Epithelial cell of prostate (primary cell): ENCODE measurements at places on chromosomes 2 and 18.

DNA sequence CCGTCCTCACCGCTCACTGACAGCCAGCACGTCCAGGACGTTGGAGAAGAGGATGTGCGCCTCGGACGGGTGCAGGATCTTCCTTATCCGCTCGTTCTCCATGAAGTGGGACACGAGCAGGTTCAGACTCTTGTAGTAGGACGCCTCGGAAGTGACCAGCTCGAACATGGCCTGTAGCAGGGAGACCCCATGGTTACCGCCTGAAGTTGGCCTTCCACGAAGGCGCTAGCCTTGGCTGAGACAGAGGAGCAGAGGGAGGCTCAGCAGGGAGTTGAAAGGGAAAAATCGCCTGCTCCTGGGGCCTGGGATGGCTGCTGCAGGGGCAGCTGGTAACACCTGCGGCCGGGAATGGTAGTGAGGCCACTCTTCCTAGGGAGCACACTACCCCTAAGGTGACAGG, 24.7 kb downstream of the SNORC start:
- no peak for DNase-seq

DNA sequence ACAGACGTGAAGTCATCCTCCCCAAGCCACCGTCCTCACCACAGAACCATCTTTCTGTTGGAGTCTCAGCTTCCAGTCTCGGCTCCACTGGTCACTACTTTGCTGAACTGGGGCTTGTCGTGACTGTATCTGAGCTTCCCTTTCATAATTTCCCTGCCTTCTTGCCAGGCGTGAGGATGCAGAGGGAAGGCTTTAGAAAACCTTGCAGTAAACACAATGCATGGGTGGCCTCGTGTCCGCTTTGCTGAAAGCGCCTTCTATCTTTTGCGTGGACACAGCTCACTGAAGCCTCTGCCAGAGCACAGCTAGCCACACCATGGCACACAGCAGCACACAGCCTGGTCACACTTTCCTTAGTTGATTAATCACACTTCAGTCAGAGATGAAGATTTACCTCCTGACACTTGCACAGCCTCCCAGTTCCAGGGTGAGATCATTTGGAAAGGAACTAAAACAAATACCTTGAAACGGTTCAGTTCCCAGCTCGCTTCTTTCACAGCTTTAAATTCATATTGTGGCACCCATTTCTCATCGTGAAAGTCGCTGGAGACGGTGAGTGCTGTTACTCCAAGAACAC, 2.8 kb upstream of the GPR45 start:
- no peak for DNase-seq

DNA sequence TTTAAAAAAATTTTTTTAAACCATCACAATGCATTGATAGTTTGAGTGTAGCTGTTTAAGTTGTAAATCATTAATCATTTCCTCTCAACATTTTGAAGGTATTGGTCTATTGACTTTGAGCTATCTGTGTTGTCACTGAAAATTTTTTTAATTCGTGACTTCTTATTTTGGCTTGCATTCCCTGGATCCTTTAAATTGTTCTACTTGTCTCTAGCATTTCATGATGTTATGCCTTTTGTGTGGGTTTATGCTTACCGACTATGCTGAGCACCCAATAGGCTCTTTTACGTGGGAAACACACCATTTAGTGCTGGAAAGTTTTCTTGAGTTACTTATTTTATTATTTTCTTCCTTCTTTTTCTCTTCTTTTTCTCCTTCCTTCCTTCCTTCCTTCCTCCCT, 31.2 kb upstream of the NXPH2 start:
- no peak for DNase-seq

DNA sequence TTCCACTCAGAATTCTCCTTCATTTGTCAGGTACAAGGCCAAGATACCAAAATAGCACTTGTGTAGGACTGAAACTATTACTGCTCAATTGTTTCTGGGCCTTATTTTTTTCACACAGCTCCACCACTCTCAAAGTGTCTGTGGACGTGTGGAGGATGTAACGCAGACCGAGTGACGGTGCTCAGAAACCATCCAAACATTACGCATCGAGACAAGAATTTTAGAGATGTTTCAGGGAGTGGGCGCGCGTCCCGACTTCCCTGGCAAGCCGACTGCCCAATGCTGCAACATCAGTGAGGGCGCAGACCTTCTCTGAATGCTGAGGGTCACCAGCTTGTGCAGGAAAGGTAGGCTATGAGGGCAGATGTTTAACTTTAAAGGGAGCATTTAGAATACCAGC, 108.4 kb downstream of the GATA6 start:
- no peak for DNase-seq

GRCh38 chr2:120269816-120270215, 17.2 kb downstream of the RALB start:
- no peak for DNase-seq

- no peak for DNase-seq
Measured at GRCh38 chr2:140627136-140627535, 1503.7 kb downstream of the LRP1B start.

GRCh38 chr18:63224630-63225029, 94.9 kb downstream of the BCL2 start:
- DNase-seq: no peak

DNA sequence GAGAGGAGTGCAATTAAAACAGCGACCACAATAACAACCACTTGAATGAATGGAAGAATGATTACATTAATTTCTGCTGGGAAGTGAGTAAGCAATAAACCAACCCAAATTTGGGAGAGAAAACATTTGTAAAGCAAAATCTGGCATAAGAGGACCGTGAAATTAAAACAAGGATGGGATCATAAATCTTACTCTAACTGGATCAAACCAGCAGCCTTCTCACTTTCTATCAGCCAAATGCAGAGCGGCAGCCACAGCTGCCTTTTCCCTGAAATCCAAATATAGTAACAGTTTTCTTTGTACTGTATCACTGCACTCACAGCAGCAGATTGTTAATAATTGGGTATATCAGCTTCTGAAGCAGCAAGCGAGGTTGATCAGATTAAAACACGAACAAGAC, 245.2 kb upstream of the REG3G start:
- no peak for DNase-seq

- DNase-seq: no peak
Measured at GRCh38 chr2:73920577-73921545, 5.8 kb upstream of the DGUOK start.

DNA sequence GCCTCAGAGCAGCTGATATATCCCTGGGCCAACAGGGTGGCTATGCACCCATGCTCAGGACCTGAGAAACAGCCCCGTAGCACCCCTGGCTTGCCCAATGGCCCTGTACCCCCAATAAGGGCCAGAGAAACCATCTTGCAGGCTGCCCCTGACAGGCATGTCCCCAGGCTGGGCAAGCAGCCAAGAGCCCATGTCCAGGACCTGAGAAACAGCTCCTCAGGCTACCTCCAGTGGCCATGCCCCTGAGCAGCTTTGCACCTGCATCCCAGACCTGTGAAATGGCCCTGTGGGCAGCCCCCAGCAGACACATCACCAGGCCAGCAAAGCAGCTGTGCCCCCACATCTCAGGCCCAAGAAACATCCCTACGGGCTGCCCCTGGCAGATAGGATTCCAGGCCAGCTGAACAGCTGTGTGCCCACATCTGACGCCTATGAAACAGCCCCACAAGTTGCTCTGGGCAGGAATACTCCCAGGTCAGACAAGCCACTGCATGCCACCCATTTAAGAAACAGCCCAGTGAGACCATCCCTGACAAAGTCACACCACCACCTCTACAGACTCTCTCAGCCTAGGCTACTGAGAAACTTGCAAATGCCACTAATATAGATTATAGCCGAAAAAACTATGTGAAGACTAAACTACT, 84.1 kb downstream of the TMEM237 start:
- no peak for DNase-seq

GRCh38 chr2:120986898-120987650, 251.4 kb downstream of the GLI2 start:
- DNase-seq: no peak

DNA sequence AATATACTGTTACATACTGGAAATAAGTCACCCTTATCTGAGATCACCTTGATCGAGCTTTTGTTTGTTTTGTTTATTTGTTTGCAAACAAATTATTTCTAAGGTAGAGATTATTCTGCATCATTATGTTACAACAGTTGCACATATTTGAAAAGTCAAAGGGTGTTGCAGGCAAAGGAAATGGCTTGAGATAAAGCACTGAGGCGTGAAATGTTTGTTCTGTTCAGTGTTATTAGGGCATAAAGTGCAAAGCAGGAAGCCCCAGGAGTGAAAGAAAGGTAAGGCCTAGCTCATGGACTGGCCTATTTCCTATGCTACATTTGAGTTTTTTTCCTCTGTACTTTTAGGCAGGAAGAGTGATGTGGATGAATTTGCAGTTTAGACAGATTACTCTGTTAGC, 1815.6 kb upstream of the LRRTM1 start:
- DNase-seq: no peak

GRCh38 chr2:209398463-209398862, 25.4 kb upstream of the MAP2 start:
- no peak for DNase-seq

- no peak for DNase-seq
Measured at GRCh38 chr2:238851761-238852160, 3.9 kb downstream of the TWIST2 start.

- no peak for DNase-seq
Measured at GRCh38 chr2:202203348-202203747, 35.0 kb downstream of the SUMO1 start.

DNA sequence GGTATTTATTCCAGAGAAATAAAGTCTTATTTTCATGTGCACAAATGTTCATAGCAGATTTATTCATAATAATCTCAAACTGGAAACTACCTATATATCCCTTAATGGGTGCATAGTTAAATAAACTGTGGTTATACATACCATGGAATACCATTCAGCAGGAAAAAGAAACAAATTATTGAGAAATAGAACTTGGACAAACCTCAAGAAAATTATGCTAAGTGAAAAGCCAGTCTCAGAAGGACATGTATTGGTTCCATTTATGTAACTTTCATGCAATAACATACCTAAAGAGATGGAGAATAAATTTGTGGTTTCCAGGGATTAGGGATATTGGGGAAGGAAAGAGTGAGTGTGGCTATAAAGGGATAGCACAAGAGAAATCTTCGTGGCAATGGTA, 452.6 kb downstream of the SETBP1 start:
- DNase-seq: no peak

GRCh38 chr18:9174302-9174701, 37.7 kb downstream of the ANKRD12 start:
- DNase-seq: no peak

DNA sequence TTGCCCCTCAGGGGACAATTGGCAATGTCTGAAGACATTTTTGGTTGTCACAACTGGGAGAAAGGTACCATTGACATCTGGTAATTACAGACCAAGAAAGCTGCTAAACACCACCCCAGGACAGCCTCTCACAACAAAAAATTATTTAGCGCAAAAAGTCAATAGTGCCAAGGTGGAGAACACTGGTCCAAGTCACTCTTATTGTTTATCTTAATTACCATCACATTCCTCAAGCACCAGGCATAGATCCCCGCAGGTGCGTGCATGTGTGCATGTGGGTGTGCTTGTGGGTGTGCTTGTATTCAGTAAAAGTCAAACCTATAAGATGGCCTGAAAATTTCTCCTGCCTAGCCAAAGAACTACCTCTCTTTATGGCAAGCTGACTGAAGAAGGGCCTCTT, 74.9 kb upstream of the WDR75 start:
- no peak for DNase-seq

DNA sequence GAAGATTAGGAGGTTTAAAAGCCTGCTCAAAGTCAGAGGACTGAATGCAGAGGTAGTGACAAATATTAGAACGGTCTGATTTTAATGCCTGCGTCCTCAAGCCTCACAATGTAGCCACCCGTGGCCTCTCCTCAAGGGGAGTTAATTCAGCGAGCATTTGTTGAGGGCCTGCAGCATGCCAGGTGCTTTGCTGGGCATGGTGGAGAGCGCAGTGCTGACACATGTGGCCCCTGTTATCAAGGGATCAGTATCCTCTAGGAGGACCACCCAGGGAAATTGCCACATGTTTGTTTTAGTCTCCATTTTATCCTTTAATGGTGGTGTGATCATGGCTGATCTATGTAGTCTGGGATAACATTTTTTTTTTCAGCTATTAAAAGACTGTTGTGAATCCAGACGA, 19.2 kb downstream of the PMAIP1 start:
- no peak for DNase-seq

- DNase-seq: no peak
Measured at GRCh38 chr2:127891811-127892210, 6.1 kb upstream of the AMMECR1L start.
